Natural killer cell treated with Interleukin-12 subunit alpha and Interleukin-12 subunit beta and Interleukin-15 and Interleukin-18, amount 100 ng/mL, for 72 hours (primary cell): ENCODE measurements at places on chromosomes 3 and 15.

GRCh38 chr3:196740481-196741248 lies 1.0 kb downstream of the PAK2 start:
- no peak for DNase-seq

DNA sequence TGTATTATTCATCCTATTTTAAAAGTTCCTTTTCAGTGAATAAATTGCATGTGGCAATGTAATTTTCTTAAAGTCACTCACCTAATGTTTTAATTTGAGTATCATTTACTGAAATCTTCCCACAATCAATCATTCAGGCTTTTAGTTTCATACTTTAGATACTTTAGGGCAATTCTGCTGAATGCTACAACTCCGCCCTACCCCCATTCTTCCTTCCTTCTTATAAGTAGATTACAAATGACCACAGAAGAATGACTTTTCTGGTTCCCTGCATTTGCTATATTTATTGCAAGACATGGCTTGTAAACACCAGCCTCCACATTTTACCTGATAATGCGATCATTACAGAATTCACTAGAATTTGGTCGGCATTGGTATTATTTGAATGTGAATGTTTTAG lies 1061.9 kb downstream of the FHIT start:
- no peak for DNase-seq

GRCh38 chr3:183591881-183592521 lies 36.5 kb upstream of the KLHL6 start:
- no peak for DNase-seq

DNA sequence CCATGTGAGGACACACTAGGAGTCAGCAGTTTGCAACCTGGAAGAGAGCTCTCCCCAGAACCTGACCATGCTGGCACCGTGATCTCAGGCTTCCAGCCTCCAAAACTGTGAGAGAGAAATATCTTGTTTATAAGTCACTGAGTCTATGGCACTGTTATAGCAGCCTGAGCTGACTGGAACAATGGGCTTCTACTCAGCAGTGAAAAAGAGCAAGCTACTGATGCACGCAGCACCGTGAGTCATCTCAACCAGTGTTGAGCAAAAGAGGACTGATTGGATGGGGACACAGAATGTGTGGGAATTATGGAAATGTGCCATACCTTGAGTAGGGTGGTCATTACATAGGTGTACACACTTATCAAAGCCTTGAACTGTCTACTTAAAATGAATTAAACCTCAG lies 230.4 kb downstream of the PLCL2 start:
- DNase-seq, result no peak
